ENCODE measurements at places on chromosomes 6 and 20.

GRCh38 chr6:84333842-84334241 is 106.4 kb upstream of the CEP162 start:
- no peak for DNase-seq

DNA sequence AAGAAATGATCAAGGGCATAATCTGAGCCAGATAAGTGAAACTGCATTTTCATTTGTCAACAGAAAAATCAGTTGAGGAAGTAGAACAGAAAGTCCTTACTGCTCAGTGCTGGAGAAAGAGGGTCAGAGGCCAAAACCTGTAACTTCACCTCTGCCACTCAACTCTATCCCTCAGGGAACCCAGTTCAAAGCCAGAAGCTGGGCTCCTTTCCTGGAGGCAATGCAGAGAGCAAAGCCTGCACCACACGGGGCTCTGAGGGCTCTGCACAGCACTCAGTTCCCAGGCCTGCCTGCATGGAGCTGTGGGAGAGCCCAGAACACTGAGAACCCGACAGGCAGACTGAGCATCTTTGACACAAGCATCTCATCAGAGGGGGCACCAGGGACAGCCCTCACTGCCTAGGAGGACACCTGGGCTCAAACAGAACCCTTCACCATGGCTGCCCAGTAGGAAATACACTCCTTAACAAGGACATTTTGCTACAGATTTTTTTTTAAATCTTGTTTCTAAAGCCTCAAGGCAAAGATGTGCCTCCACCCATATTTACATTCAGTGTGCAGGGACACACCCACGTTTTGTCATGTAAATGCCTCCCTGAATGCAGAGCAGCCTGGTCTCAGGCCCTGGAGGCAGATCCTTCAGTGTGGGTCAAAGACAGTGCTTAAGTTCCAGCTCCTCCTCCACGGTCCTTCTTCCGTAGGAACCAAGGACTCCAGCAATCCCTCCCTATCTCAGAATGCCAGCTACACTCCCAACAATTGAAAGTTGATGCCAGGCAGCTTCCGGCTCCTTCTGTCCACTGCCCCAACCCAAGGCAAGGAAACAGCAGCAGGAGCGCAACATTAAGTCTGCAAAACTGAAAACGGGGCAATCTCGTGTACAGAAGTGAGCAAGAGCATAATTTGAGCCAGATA is 6.6 kb downstream of the RNASET2 start:
- DNase-seq: no peak

- DNase-seq: no peak
Observed at GRCh38 chr6:90835596-90836212, 248.8 kb upstream of the MAP3K7 start.

- DNase-seq: no peak
Observed at GRCh38 chr20:19808498-19808897, 50.4 kb downstream of the RIN2 start.

DNA sequence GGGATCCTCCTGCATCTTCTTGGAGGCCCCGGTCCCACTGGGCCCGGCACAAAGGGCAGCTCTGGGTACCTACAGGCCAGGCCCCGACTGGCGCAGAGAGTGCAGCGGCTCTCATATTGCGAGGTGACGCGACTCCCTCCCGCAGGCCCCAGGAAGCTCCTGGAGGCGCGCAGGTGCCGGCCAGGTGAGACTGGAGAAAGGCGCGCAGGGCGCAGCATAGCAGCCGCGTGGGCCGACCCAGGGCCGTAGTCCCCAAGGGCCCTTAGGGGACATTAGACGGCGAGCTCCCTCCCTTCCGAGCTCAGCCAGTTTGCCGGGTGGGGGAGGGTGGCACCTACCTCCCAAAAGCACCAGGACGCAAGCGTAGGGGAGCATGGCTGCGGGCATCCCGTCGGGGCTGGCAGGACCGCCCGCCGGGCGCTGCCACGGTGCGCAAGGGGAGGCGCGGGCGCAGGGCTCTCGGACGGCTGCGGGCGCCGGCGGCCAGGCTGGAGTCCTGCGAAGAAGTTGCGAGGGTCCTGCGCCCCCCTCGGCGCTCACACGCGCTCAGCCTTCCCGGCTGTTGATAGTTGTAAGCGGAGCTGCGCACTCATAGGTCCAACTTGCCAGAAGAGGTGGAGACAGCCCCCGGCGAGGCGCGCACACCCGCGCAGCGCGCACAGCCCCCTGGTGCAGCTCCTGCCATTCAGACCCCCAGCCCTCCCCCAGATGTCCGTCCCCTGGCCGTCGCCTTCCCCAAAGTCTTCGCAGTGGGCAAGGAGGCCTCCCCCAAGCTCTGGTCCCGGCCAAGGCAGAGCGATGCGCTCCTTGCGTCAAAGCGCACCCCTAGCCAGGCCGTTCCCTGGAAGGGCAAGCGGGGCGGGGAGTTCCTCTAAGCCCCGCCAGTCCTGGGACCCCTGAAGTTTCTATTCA is 622 bp downstream of the APCDD1L start:
- no peak for DNase-seq

DNA sequence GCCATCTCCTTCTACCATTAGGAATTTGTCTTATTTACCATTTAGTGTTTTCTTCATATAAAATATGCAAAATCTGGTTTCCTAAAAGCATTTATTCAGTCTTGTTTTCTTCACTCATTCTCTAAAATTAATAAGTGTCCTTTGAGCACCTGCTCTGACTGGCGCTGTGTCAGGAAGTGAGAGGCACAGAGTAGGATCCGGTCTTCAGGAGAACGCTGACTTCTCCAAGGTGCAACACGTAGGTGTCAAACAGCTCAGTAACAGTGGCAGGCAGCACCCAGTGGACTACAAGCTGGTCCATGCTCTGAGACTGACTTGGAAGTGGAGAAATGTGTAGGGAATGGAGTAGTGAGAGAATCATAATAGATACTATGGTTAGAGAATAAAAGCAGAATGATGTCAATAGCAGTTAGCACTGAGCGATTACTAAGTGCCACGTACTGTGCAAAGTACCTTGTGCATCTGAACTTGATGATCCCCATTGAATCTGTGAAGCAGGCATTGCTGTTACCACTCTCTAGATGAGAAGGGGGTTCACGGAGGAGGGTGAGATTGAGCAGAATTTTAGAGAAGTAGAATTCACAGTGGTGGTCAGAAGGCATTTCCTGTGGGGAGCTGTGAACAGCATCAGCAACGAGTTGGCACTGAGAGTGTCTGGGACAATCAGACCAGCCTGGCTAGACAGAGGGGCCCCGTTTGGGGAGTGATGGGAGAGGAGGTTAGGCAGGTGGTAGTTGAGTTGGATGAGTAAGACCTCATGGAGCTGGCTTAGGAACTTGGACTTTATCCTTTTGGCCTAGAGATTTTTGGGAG is 569.8 kb downstream of the QKI start:
- peak; percentile 87 for DNase-seq

- DNase-seq: no peak
Observed at GRCh38 chr6:33633084-33633461, 12.0 kb downstream of the ITPR3 start.

Measured in common myeloid progenitor, CD34-positive (primary cell).